ENCODE measurements at places on chromosomes 16 and 17.

- DNase-seq, result no peak
Measured at GRCh38 chr17:68853439-68853838, 101.8 kb downstream of the ABCA8 start.

GRCh38 chr17:83152227-83152744 lies 72.9 kb downstream of the METRNL start:
- DNase-seq, result no peak

DNA sequence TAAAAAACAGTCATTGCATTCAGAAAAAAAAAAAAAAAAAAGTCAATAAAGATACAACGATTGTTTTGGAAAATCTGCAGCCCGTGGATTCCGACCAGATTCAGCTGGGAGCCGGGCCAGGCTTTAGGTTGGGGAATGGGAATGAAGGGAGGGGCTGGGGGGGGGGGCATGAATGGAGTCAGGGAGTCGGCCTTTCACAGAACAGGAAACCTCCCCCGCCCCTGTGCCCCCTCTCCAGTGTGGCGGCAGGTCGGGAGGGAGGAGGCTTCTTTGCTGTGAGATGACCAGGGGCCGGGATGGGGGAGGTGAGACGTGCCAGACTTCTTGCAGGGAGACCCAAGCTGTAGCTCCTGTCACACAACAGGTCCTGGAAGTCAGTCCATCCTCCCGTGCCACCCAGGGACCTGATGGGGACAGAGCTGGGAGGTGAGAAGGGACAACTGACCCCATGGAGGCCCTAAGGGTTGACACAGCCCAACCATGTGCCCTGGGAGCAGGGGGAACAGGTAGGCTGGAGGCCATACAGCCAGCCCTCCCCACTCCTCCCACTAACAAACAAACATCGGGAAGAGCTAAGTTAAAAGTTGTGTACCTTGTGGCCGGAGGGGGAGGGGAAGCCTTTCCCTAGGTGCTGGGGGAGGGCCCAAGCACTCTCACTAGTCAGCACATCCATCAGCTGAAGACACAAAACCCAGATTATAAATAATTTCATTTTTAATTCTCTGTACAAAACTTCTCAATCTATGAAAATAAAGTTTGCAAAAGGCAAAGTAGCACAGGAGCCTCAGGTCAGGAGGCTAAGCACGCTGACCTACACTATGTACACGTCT lies 25.2 kb downstream of the SREBF1 start:
- DNase-seq, result no peak

- no peak for DNase-seq
Measured at GRCh38 chr17:13003454-13003851, 14.4 kb downstream of the ELAC2 start.

- DNase-seq, result no peak
Measured at GRCh38 chr16:80670170-80670865, 129.5 kb downstream of the DYNLRB2 start.

- DNase-seq, result no peak
Measured at GRCh38 chr16:11208916-11209665, 46.9 kb downstream of the SOCS1 start.

- no peak for DNase-seq
Measured at GRCh38 chr17:47204722-47205418, 4.3 kb upstream of the MYL4 start.

DNA sequence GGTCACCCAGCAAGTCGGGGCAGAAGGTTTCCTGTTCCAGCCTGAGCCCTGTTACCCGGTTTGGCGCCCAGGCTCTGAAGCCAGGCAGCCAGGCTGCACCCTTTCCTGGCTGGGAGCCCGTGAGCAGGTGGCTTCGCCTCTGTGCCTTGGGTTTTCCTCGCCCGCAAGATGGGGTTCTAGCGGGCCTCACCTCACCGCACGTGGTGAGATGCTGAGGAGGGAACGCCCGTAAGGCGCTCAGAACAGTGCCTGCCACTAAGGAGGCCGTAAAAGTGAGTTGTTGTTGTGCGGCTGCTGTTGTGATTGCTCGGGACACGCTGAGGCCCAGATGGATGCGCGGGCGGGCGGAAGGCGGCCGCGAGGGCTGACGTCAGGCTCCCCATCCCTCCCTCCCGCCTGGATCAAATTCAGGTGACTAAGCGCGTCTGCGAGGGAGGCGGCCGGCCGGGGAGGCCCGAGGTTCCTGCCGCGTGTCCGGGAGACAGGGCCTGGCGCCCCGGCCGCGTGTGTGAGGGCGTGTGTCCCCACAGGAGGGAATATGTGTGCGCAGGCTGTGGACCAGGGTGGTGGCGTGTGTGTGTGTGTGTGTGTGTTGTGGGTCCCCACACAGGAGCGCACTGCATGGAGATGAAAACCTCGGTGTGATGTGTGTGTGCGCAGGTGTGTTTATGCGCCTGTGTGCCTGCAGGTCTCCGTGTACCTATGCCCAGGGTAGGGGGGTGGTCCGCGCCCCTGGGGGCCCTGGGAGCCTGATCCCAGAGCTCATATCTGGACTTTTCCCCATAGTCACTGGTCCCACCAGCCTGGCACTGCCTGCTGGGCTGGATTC lies 4.3 kb downstream of the CAMKK1 start:
- DNase-seq, result peak; percentile 71

DNA sequence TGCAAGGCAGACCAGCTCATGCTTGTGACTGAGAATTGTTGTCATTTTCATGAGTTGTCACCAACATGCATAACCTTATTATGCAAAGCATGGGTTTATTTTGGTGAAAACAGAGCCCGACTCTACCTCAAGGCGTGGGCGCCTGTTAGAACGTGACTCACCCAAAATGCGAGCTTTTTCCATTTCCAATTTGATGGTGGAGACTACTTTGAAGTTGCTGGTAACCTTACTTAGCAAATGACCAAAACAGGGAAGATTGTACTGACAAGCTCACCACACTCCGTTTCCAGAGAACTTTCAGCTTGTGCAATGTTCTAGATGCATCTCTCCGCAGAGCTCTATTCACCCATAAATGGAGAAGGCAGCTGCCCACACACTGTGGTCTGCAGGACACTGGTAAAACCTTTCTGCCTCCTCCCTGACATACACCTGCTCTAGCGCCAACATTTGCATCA lies 284.5 kb downstream of the MAF start:
- DNase-seq, result no peak

DNA sequence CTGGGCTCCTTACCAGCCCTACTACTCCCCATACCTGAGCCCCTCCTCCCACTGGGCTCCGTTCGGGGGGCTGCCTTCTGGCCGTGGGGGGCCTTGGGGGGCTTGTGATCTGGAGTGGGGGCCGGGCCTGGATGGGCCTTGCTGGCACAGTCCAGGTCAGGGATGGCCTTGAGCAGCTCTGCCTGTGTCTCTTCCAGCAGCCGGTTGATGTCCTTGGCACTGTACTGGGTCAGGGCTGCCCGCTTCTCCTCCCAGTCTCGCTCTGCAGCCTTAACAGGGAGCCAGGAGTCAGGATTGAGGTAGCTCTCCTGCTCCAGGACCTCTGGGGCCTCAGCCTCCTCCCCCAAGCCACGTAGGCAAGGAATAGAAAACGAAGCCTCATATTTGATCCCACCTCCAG lies 54.6 kb downstream of the SRCIN1 start:
- no peak for DNase-seq

GRCh38 chr17:69555056-69555455 lies 140.6 kb downstream of the MAP2K6 start:
- no peak for DNase-seq

GRCh38 chr17:83148317-83149028 lies 69.1 kb downstream of the METRNL start:
- DNase-seq, result no peak

DNA sequence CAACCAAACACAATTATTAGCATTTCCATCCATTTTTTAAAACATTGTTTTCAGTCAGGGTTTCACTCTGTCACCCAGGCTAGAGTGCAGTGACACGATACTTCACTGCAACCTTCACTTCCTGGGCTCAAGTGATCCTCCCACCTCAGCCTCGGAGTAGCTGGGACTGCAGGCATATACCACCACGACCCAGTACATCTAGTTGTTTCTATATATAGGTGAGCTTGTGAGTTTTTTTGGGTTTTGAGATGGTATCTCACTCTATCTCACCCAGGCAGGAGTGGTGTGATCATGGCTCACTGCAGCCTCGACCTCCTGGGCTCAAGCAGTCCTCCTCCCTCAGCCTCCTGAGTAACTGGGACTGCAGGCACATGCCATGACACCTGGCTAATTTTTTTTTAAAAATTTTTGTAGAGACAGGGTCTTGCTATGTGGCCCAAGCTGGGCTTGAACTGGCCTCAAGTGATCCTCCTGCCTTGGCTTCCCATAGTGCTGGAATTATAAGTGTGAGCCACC lies 21.5 kb upstream of the ATP5MC1 start:
- DNase-seq, result no peak

DNA sequence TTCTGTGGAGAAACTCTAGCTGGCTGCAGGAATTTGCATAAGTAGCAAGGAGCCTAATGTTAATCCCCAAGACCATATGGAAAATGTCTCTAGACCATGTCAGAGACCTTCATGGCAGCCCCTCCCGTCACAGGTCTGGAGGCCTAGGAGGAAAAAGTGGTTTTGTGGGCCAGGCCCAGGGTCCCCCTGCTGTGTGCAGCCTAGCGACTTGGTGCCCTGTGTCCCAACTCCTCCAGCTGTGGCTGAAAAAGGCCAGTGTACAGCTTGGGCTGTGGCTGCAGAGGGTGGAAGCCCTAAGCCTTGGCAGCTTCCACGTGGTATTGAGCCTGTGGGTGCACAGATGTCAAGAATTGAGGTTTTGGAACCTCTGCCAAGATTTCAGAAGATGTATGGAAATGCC lies 306.9 kb upstream of the CA10 start:
- DNase-seq, result no peak

DNA sequence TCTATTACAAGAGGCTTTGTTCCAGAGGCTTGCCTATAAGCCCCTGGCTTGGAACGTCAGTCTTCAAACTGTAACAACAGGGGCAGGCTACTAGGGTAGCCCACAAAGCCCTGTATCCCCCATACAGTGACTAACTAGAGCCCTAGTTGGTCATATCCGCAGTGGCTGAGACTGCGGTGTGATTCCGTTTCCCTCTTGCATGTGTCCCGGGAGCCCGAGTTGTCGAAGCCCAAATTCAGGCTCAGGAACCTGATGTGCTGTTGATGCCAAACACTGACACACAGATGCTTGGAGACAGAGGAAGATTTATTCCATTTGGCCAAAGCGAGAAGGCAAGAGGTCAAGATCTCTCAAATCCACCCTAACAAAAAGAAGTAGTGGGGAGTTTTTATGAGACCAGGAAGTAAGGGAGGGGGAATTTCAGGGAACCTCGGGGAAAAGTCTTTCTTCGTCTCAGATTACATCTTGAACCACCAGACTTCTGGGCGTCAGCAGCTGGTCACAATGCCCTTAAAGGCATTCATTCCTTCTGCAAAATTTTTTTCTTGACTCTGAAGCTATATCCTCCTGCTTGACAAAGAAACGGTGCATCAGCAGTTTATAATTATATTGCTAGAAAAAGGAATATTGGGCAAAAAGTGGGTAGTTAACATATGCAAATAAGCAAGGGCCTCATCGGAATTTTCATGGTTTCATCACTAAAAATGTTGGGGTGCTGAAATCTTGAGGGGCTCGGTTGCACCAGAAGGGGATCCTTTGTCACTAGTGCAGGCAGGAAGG lies 879 bp downstream of the SLFN5 start:
- DNase-seq, result no peak

DNA sequence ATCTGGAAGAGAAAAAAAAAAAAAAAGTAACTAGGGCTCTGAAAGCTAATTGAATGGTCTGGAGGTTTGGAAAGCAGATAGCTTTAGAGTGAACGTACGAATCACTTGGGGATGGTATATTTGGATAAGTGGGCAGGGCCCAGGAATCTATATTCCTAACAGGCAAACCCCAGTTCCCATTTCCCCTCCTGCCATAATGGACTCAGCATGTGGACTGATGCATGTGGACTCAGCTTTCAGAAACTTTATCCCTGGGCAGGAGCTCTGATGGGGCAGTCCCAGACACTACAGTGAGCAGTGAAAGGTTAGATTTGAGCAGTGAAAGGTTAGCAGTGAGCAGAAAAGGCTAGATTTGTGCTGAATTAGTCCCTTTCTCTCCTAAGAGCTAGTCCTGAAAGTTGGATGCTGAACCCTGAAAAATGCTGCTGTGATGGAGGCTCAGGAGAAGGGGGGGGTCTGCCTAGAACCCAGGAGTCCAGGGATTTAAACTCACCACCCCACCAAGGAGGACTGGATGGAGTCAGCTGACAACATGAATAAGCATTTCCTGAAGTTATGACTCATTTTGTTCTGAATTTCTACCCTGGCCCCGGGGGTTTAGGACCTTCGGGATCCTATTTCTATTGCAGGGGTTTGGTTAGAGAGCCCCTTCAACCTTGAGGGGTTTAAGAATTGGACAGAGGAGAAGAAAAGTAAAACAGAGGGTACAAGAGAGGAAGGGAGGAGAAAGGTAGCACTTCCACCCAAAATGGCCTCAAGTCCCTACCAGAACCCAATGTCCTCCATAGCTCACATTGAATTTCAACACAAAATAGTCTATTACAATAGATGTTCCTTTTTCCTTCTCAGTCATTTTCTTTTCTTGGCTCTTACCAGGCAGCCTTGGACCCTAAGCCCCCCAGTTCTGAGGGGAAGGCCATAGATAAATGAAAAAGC lies 10.3 kb upstream of the FZD2 start:
- DNase-seq, result no peak

- DNase-seq, result no peak
Measured at GRCh38 chr16:49280105-49280741, 1.4 kb downstream of the CBLN1 start.

- DNase-seq, result no peak
Measured at GRCh38 chr17:7355573-7355972, 617 bp downstream of the TMEM95 start.

GRCh38 chr17:72143245-72143644 lies 22.4 kb downstream of the SOX9 start:
- no peak for DNase-seq
